ENCODE measurements at places on chromosomes 12 and 14.
A peak's percentile ranks its signal among the peaks of the same experiment; 100 is the strongest.

DNA sequence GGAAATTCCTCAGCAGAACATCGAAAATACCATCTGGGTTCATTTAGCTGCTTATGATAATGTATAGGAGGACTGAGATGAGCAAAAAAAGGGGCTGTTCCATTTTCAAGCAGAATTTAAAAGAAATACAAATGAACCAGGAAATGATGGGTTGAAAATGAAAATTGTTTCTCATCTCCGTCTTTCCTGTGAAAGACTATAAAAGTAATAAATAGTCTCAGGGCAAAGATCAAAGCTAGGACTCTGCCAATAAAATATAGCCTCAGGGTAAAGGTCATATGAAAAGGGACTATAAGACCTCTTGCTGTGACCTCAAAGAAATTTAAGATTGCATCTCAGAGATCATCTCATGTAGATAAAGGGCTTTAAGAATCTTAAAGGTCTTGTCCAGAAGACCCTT, 478.0 kb downstream of the BTG1 start:
- no peak for DNase-seq

DNA sequence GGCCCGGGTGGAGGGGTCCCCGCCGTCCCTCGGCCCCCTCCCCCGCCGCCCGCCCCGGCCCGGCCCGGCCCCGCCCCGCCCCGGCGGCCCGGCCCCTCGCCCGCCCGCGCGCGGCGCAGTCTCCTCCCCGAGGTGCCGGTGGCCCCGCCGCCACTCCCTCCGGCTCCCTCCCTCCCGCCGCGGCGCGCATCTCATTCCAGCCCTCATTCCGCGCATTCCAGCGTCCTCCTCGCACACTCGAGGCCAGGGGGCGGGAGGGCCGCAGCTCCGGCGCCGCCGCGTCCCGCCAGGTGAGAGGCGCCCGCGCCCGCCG, at the start of gene TEAD4:
Gene TEAD4 (plus strand): TSS at position 206 of the 313 bp plus-strand sequence.
- DNase-seq, result peak; percentile 71

- DNase-seq, result peak; percentile 2
Measured at GRCh38 chr12:78146365-78146772, 315.7 kb downstream of the NAV3 start.

- DNase-seq, result no peak
Measured at GRCh38 chr12:95177201-95177768, 40.0 kb downstream of the FGD6 start.

GRCh38 chr12:114411071-114411837, 5.3 kb upstream of the TBX5 start:
- no peak for DNase-seq

GRCh38 chr14:77582511-77582910, 33.9 kb downstream of the SPTLC2 start:
- no peak for DNase-seq

DNA sequence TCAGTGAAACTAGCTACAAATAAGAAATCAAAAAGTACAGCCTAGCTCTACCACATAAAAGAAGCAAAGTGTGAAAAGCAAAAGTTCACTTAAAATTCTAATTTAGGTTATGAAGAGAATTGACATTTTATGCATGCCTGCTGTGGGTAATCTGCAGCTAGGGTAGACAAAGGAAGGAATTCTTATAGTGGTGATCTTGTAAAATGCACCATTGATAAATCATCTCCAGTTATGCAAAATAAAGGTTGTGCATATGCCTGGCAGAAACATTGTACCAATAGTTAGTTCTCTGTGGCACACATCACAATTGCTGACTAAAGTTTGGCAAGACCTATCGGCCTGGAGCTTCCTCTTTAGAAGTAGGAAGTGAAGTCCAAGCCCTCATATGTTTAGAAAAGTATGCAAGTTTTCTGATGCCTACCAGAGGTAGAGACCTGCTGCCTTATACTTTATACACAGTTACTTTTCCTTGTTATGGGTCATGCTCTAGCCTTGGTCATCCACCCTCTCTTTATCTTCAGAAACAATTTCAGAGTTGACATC, 78.3 kb downstream of the TSHR start:
- no peak for DNase-seq

GRCh38 chr12:128339126-128339520, 72.2 kb downstream of the TMEM132C start:
- DNase-seq, result no peak

DNA sequence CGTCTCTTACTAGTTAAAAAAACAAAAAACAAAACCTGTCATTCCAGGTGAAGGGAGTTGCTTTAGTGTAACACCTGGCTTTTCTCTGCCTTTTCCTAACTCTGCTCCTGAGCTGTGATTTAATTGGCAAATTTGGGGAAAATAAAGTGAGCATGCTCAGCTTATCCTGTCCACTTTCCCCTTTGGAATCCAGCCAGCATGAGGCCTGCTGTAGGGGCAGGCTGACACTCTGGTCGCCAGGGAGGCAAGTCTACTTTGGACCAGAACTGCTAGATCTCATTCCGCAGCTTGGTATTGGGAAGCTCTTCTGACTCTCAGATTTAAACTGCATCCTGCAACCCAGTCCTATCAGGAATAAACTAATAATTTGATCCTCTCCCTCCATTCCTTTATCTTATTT, 30.1 kb downstream of the CDKN1B start:
- no peak for DNase-seq

- DNase-seq, result no peak
Measured at GRCh38 chr14:74142523-74142922, 57.8 kb downstream of the LIN52 start.

- DNase-seq, result no peak
Measured at GRCh38 chr12:120342175-120343038, 14.8 kb upstream of the PLA2G1B start.

- no peak for DNase-seq
Measured at GRCh38 chr14:102283631-102284129, 21.3 kb downstream of the MOK start.

DNA sequence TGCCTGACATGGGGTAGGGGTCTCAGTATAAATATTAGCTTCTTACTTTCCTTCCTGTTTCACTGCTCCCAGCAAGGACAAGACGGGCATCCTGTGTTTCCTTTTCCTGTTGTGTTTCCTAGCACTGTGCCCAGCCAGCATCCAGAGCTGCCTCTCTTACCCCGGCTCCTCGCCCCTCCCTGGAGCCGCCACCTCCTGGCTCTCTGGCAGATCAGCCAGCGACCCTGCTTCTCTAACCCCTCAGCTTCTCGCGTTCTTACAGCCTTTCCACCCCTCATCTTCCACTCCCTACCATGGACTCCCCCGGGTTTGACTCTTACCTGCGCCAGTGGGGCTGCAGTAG, 17.8 kb downstream of the HDAC7 start:
- no peak for DNase-seq

GRCh38 chr12:89856431-89856830, 147.8 kb upstream of the ATP2B1 start:
- DNase-seq, result peak; percentile 5

GRCh38 chr12:121404734-121405133, 4.8 kb downstream of the RNF34 start:
- no peak for DNase-seq

- no peak for DNase-seq
Measured at GRCh38 chr14:60713513-60713912, 10.6 kb downstream of the SIX4 start.

DNA sequence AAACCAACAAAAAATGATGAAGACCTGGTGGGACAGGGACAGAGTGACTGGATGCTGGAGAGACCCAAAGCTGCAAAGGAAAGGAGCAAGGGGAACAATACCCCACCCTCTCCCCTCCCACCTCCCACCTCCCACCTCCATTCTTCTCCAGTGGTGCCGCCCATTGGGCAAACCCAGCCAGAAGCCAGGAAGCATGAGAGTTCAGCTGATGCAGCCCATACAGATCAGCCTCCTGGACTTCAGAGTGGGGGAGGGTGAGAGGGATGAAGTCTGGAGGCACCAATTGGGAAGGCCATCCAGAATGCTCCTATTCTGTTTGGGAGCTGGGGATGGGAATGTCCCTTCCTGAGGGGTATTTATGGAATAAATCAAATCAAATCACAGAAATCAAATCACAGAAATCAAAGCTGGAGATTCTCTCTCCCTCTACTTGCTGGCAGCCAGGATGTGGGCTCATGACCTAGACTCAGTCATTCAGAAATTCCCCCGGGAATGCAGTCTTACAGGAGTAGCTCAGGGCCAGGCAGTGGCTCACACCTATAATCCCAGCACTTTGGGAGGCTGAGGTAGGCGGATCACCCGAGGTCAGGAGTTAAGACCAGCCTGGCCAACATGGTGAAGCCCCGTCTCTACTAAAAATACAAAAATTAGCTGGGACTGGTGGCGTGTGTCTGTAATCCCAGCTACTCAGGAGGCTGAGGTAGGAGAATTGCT, 31.1 kb downstream of the IRF2BPL start:
- DNase-seq, result no peak

- DNase-seq, result peak; percentile 63
Measured at GRCh38 chr12:106445959-106446358, 88.4 kb downstream of the POLR3B start.

- no peak for DNase-seq
Measured at GRCh38 chr12:104852896-104853295, 105.2 kb downstream of the SLC41A2 start.

DNA sequence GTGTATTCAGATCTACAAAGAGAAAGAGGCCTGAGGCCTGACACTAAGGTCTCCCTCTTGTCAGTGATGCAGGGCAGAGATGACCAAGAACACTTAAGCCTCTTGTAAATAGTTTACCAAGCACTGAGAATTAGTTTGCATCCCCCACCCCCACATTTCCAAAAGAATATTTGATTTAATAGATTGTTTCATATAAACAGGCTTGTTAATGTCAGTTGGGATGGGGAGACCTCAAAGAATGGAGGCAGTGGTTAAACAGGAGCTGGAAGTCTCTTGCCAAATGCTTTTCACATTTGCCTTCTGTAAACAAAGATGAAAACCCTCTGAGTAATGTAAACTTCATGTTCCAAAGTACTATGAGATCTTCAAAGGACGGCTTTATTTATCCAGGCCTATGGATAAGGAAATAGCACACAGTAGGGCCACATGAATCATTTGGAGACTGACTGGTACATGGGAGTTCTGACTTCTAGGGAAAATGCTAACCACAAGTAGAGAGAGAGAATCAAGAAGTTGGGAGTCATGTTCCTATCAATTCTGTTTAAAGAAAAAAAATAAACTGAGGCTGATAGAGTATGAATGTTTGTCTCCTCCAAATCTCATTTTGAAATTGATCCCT, 234.7 kb downstream of the ANO2 start:
- no peak for DNase-seq

DNA sequence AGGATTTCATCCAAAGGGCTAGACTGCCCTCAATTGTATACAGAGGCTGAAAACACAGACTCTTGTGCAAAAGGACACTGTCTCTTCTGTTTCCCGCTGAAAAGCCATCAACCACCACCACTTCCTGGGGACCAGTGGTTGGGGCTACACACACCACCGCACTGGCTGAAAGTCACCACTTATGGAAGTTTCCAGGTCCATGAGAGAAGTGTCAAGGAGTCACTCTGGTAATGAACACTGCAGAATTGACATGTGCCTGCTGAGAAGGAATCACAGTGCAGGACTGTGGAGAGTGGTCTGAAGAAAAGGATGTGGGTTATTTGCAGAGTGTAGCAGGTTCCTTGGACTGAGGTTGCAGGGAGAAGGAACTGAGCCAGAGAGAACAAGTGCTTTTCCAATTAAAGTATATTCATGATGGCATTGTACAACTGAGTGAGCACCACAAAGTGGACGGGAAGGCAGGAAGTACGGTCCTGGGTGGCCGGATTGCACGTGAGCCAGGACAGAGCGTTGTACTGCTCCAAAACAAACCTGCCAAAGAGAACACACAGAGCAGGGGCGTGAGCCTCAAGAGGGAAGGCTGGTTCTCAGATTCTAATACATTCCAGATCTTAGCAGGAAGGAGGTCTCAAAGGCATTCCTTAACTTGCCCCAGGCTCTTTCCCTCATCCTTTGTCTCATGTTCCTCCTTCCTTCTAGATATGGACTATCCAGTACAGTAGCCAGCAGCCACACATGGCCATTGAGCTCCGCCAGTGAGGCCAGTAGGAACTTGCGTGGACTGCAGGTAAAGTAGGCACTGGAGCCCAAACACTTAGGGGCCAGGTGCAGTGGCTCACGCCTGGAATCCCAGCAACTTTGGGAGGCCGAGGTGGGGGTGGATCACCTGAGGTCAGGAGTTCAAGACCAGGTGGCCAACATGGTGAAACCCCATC, 316.4 kb downstream of the MED13L start:
- no peak for DNase-seq

- DNase-seq, result no peak
Measured at GRCh38 chr12:42588524-42589464, 752 bp downstream of the PRICKLE1 start.

- DNase-seq, result no peak
Measured at GRCh38 chr14:52355526-52355925, 41.4 kb downstream of the PTGER2 start.

DNA sequence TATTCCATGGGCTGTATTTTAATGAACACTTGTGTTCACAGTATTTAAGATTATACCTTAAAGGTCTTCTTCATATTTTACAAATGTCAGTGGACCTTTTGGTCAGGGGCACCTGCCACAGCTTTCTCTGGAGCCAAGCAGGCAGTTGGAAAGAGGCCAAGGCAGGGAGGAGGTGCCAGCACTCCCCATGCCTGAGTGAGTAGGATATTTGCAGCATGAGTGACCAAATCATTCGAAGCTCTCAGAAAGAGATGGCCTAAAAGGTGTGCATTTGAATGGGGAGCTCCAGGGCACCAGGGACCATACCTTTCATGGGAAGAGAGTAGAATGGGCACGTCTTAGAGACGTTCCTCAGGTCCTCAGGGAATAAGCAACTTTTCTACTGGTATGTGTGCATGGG, 121.6 kb downstream of the GPR135 start:
- no peak for DNase-seq

GRCh38 chr14:97331058-97331457, 533.9 kb downstream of the VRK1 start:
- DNase-seq, result no peak

DNA sequence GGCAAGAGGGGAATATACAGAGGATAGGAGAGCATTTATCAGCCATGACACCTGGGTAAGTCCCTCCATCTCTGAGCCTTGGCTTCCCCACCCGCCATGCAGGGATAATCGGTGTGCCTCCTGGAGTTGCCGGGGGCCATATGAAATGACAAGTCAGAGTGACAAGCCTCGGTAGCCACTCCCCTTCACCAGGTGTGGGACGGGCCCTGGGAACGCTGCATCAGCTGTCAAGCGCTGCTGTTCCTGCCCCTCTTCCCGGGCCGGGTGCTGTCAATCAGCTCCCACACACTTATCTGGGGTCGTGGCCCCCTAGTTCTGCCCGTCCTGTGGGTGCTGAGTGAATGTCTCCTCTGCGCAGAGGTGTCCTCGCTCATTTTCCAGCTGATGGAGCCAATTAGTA, 57.2 kb downstream of the MVK start:
- no peak for DNase-seq

GRCh38 chr12:55965941-55966407, at the start of gene PMEL:
Gene PMEL (minus strand): TSS chr12:55966042. CDS start chr12:55966011, 31 bp downstream.
- DNase-seq, result no peak

DNA sequence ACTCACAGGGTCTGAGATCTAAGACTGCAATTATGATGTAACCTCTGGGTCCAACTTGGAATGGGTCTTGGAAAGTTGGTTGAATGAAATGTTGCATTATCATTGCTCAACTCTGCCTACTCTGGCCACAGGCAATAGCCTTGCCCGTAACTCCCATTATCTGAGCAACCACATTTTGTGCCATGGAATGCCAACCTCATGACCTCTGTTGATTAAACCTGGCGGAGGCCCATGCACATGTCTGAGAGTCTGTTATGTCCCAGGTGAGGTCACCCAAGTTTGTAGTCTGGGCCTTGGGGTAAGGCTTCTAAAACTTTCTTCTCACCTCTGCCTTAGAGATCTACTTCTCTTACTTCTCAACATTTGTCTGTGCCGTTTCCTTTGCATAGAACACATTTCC, 140.9 kb downstream of the TBX5 start:
- no peak for DNase-seq

Data from COLO829 (cell line).